ENCODE measurements at places on chromosomes 2 and 18. TPM values are rescaled to one million over a fixed set of nuclear protein-coding genes. Genes with fewer than 3 reads are reported as not detected.

TGIF1 gene
- 37.1 TPM for polyA plus RNA-seq

- no peak for DNase-seq
These were observed 103.9 kb upstream of the CBLN2 start for GRCh38 chr18:72648079-72648478.

- DNase-seq = no peak
These were observed 27.6 kb upstream of the LGALSL start for GRCh38 chr2:64426183-64426952.

- DNase-seq = no peak
These were observed 307.9 kb downstream of the NBAS start for GRCh38 chr2:15253247-15253646.

Data from forelimb muscle (tissue), 1 donor.